Mammary microvascular endothelial cell (primary cell): ENCODE measurements at places on chromosomes 2 and 18. TPM values are rescaled to one million over a fixed set of nuclear protein-coding genes. Genes with fewer than 3 reads are reported as not detected.

Gene UGT1A8
- total RNA-seq: not detected in 2 replicates

Gene ANKRD29
- total RNA-seq: 1.5 and 2.2 TPM in 2 replicates

Gene HPCAL1
- total RNA-seq: 199 and 212 TPM in 2 replicates

Gene LONRF2
- 0.30 TPM in 1 of 2 replicates, not detected in the other for total RNA-seq

Gene RTKN
- total RNA-seq: 3.2 and 5.6 TPM in 2 replicates

Gene PROC
- not detected in 2 replicates for total RNA-seq

Gene UCN
- total RNA-seq: not detected in 2 replicates

Gene NPHP1
- 2.5 and 5.7 TPM in 2 replicates for total RNA-seq

Gene SCLY
- 22.4 and 24.3 TPM in 2 replicates for total RNA-seq

Gene NETO1
- total RNA-seq: not detected in 2 replicates

Gene LBX2
- total RNA-seq: 2.5 and 4.3 TPM in 2 replicates

Gene RAB6D
- under 0.01 and 0.05 TPM in 2 replicates for total RNA-seq

Gene PTMA
- total RNA-seq: 1,243 and 1,357 TPM in 2 replicates

Gene ABCB11
- under 0.01 and 0.05 TPM in 2 replicates for total RNA-seq

Gene CYP26B1
- total RNA-seq: 18.0 and 19.7 TPM in 2 replicates

Gene MATN3
- total RNA-seq: 4.0 and 4.1 TPM in 2 replicates

Gene NOL4
- not detected in 2 replicates for total RNA-seq

Gene MYOM1
- total RNA-seq: 0.05 and 0.07 TPM in 2 replicates

Gene DSC2
- total RNA-seq: 0.07 and 0.20 TPM in 2 replicates

Gene CTAGE1
- not detected in 2 replicates for total RNA-seq

Gene IL1F10
- total RNA-seq: not detected in 2 replicates

Gene ZSWIM2
- not detected in 2 replicates for total RNA-seq

Gene FN1
- 639 and 766 TPM in 2 replicates for total RNA-seq

Gene NEU4
- total RNA-seq: not detected in 2 replicates

Gene RABL2A
- 0.98 and 2.1 TPM in 2 replicates for total RNA-seq

Gene GPR45
- not detected in 2 replicates for total RNA-seq

Gene HJURP
- total RNA-seq: 22.8 and 22.9 TPM in 2 replicates

Gene RNF181
- total RNA-seq: 204 and 256 TPM in 2 replicates

Gene SCN7A
- total RNA-seq: not detected in 2 replicates

Gene ZNF532
- total RNA-seq: 37.4 and 50.4 TPM in 2 replicates

Gene CHN1
- 17.4 and 25.6 TPM in 2 replicates for total RNA-seq

Gene SERPINB3
- total RNA-seq: not detected in 2 replicates

Gene TXNDC9
- 76.9 and 93.3 TPM in 2 replicates for total RNA-seq

Gene NT5DC4
- not detected in 2 replicates for total RNA-seq

Gene DTNA
- total RNA-seq: 3.4 and 4.9 TPM in 2 replicates

Gene IL36G
- not detected in 2 replicates for total RNA-seq

Gene FIGN
- 0.13 and 0.20 TPM in 2 replicates for total RNA-seq

Gene MRO
- not detected in 2 replicates for total RNA-seq

Gene DES
- not detected in 2 replicates for total RNA-seq

Gene SERPINB10
- 3.4 TPM in 1 of 2 replicates, not detected in the other for total RNA-seq

Gene WDCP
- total RNA-seq: 10.6 and 12.1 TPM in 2 replicates

Gene CENPO
- 26.5 and 28.4 TPM in 2 replicates for total RNA-seq

Gene NAT8
- total RNA-seq: not detected in 2 replicates

Gene DSG4
- not detected in 2 replicates for total RNA-seq

Gene PRKAG3
- not detected in 2 replicates for total RNA-seq

Gene SCYGR4
- total RNA-seq: not detected in 2 replicates

Gene KLHL14
- 0.25 TPM in 1 of 2 replicates, not detected in the other for total RNA-seq
